ENCODE measurements at places on chromosomes 5 and 9.

DNA sequence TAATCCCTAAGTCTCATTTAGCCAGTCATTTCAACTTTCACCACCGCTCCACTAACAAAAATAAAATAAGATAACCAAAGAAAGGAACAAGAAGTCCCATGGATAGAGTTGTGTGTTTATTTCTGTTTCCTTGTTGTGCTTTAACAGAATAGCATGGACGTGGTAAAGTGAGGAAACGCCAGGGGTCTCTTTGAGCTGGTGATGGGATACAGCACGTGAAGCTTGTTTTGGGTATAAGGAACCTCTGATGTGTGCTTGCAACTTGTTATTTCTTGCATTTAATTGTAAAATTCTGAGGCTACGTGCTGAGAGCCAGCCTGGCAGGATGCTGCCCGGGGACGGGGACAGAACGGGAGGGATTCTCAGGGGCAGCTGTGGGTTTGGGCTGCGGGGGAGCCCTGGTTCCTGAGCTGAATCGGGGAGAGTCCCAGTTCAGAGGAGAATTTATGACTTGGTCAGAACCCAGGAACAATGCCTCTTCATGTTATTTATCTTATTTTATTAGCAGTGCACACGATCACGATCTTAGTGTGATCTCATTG, 63.4 kb downstream of the ANKRD33B start:
- DNase-seq = no peak

DNA sequence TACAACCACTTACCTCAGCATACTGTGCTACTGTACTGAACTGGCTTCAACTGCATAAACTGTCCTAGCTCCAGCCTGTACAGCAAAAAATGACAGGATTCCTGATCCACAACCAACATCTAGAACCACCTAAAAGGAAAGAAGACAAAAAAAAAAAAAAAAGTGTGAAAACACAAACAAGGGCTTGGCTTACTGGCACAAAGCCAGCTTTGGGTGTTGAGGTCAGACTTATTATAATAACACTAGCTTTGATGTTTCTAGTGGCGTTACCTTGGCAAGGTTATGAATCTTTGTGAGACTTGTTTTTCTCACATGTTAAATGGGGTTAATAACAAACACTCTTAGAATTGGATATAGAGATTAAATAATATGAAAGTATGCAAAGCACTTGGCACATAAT, 148.5 kb upstream of the PUM3 start:
- DNase-seq = no peak

DNA sequence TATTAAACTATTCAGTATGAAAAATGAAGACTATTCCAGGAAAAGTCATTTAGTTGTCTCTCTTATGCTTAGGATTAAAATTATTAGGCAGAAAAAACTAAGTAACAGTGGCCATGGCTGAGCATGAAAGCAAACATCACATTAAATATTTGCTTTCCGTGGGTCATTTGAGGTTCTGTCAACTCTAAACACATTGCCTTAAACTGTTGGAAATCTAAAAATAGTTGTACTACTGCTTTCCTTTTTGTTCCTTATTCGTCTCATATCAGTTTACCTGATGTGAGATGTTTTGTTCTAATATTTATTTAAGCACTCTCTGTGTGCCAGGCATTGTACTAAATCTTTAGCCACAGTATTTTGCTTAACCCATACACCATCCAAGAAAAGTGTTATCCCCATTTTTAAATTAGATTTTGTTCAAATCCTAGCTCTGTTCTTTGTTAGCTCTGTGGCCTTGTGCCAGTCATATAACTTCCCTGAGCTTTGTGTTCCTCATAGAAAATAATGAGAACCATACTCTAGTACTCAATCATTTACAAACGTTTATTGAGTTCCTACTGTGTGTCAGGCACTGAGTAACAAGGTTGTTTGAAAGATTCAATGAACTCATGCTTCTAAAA, 18.7 kb upstream of the ZNF608 start:
- no peak for DNase-seq

DNA sequence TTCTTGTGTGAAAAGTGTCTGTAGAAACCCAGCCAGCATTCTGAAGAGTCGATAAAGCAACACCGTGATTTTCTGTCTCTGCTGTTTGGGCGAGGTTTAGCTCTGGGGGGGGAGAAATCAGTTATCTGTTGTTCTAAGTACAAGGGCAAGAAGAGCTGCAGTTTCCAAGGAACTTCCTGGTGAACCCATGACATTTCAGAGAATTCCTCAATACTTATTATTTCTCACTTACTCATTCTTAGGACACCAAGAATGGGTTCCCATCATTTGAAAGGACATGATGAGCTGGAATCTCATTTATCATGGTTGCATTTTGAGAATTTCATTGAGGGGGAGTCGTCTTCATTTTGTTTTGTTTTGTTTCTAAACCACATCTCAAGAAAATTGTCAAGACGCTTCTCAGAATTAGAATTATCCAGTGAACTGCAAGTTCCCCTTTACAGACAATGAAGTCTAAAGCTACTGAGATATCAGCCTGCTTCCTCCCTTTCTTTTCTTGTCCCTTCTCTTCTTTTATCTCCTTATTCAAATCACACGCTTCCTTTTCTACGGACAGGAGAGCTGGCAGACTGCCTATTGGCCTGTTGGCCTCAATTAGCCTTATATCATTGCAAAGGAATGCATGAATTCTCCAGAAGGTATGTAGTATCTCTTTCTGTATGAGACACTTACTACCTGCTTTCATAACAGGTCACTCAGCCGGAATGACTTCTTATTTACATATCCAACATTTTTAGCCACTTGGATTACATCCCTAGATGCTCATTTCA, 53.7 kb downstream of the ZNF462 start:
- no peak for DNase-seq

- no peak for DNase-seq
These were observed 1.5 kb upstream of the SLC6A3 start for GRCh38 chr5:1446602-1447343.

DNA sequence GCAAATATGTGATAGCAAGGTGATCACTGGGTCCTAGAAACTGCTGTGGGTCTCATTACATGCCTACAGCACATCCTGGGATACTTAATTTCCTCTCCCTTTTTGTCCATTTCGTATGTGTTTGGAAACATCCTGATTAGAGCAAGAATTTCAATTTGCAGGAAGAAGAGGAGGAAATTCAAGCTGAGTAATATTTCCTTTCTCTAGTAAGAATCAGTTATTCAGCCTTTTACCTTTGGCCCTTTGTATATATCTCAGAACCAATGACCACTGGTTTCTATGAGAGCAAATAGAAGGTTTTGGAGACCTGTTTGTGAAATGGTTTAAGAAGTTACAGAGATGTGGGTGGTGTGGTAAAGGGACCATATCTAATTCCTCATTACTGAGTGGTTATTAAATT, 171.6 kb downstream of the RMI1 start:
- DNase-seq = no peak

- no peak for DNase-seq
These were observed 219.0 kb downstream of the AOPEP start for GRCh38 chr9:94945197-94946144.

- no peak for DNase-seq
These were observed 241.9 kb downstream of the SAXO1 start for GRCh38 chr9:18791074-18791473.

- DNase-seq = no peak
These were observed 58.6 kb upstream of the IL6ST start for GRCh38 chr5:56053363-56053762.

- DNase-seq = no peak
These were observed 36.3 kb downstream of the MSX2 start for GRCh38 chr5:174760721-174761120.

- no peak for DNase-seq
These were observed 62.8 kb upstream of the SUB1 start for GRCh38 chr5:32522429-32523143.

GRCh38 chr9:90890146-90890810, 88.7 kb downstream of the SYK start:
- no peak for DNase-seq

DNA sequence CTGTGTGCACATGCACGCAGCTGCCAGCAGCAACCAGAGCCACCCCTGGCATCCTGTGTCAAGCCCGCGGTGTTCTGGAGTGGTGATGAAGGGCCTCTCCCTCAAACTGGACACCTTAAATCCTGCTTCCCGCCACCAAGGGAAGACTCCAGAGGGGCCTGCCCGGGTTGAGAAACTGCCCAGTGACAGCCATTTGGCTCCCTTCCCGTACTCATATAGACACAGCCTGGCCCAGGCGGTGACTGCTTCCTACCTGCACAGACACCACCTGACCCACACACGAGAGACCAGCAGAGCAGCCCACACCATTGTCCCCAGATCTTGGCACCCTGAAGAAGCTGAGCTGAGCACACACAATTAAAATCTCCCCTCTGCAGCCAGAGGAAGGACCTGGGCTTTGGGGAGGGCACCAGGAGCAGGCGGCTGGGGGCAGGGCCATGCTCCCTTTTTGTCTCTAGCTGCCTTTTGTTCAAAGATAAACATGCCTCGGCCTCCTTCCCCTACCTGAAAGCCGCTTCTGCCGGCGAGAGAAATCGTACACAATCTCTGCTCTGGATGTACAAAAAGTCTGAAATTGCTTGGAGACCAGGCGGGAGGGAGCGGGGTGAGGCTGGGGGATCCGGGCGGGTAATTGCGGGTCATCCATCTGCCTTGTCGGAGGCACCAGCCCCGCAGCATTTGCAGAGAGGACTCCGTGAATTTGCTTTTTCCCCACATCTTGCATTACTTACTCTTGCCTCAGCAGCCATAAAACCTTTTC, 78.4 kb downstream of the TSPAN17 start:
- no peak for DNase-seq

- no peak for DNase-seq
These were observed 3.8 kb downstream of the RANBP17 start for GRCh38 chr5:170865622-170866021.

DNA sequence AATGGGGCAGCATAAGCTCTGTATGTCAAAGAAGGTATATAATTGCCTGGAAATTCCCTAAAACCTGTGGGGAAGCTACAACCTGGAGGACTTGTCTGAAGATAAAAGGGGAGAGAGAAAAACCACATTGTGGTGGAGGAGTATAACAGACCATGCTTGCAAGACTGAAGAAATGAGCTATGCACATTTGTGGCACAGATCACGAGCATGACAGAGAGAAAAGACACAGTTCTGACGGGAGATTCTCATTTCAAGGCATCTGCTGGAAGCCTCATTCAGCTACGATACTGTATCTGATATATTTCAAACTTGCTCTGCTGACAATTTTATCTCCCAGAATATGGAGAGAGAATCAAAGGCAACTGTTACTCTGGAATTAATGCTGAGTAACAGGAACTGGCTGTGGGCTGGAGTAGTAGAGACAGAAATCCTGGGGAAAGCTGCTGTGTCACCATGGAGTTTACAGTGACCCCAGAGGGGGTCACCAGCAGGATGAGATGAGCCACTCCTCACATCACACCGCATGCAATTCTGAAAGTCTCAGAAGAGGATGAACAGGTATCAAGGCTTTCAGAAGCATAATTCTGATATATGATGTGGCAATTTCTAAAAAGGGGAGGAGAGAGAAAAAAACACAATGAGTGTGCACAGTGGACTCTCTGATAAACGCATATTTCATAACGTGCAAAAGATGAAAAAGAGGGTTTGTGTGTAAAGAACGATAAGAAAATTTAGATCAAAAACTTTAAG, 528.8 kb downstream of the IRX1 start:
- no peak for DNase-seq

- no peak for DNase-seq
These were observed 8.7 kb downstream of the SETD9 start for GRCh38 chr5:56918054-56918453.

DNA sequence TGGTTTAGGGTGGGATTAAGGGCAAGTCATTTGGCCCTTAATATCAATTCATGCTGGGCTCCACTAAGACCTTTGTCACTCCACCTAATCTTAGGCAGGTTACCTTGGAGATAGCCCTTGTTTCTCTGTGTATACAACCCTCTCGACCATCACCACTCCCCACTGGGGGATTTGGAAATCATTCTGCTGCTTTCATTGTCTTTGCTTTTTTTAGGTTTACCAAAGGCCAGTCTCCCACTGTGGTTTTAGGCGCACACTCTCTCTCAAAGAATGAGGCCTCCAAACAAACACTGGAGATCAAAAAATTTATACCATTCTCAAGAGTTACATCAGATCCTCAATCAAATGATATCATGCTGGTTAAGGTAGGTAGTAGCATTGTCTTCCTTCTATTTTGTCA, 6.2 kb downstream of the GZMK start:
- DNase-seq = no peak

DNA sequence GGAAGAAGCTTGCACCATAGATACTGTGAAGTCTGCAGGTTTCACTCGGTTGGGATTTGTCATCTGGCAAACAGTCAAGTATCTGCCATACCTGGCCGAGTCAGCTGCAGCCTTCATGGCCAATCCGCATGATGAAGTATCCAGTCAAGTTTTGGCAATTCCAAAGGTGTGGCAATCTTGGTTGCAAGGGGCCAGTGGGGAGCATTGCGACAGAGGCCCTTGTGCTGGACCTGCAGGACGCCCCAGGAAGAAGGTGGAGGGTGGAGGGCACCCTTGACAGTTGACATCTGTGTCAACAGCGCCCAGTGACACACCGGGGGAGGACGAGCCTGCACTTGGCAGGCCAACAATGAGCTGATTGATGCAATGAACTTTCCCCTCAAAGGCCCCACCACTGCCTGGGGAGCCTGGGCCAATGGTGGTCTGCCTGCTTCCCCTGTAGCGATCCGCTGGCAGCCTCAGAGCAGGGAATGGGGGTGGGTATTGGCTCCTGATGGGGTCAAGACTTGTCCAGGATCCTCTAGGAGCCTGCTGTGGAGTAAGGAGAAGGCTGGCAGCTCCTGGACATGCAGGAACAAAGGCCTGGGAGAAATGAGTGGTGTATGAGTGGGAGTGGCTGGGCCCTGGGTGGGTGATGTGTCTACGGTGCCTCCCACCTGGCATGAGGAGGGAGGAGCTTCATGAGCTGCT, 122.8 kb upstream of the PITX1 start:
- no peak for DNase-seq

DNA sequence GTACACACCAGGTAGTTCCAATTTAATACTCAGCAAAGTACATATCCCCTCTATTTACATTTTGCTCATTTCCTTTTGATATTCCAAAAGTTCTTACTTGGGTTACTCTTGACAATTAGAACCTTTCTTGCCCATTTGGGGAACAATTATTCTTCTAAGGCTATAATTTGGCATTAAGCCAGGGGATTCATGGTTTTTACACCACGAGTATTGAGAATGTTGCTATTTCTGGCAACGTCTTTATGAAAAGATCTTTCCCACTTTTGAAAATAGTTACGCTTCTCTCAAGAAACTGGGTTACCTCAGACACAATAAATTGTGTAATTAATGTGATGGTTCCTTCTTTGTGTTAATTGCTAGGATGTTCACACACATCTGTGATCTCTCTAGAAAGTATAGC, 11.5 kb upstream of the CAAP1 start:
- DNase-seq = no peak

- DNase-seq = no peak
These were observed 79.8 kb downstream of the MAT2B start for GRCh38 chr5:163585206-163585605.

All from cerebellar nuclear complex (tissue), 1 donor.